ENCODE measurements at places on chromosomes 12 and 14.

DNA sequence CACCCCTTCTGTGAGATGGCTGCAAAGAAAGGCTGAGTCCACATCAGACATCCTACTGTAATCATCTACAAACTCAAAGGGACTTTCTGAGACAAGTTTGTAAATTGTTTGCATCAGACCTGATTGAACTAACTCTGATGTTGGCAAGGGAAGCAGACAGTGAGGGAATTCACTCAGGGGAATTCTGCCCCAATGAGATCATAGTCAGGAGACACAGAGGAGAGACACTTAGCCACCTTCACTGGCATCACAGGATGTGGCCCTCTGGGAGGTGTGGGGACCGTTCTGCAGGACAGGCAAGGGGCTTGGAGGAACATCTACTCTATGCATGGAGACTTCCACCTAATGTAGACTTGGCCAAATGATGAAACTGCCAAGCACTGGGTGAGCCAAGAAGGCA is 70.7 kb upstream of the DDX11 start:
- no peak for DNase-seq

GRCh38 chr14:60184146-60184904 is 19.1 kb upstream of the DHRS7 start:
- DNase-seq = no peak

DNA sequence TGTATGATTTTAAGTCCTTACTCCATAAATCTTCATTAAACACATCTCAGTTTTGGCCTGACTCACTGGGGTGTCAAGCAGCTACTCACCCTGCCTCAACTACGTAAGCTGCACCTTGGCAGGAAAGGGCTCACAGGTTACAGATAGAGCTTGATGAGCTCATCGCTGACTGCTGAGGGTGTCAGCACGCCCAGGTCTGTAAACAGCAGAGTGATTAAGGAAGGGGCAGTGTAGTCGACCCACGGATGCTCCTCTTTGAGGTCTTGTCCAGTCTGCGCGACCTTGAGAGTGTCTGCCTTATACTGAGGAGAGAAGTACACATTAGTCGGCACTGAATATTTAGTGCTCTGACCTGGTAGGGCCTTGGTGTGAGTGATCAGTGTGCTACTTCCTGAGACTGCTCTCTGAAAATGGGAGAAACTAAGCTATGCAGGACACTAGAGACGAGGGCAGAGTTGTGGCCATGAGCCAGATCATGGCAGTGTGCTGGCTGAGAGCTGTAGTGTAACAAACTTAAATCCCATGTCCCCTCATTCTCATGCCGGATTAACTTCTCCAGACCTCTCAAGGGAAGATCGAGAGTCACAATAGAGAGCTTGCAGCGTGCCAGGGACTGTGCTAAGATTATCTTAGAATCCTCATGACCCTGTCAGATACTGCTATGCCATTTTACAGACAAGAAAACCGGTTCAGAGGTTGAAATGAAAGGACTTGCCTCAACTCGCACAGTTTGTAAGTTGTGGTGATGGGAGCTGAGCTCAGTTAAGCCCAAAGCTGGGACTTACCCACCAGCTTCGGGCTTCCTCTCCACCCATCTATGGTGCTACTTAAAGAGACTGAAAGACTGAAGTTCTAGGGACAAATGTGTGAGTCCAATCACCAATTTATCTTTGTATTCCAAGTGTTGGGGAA is 11.6 kb downstream of the EIF2B1 start:
- no peak for DNase-seq

GRCh38 chr12:102811110-102811737 is 105.8 kb downstream of the PAH start:
- no peak for DNase-seq

DNA sequence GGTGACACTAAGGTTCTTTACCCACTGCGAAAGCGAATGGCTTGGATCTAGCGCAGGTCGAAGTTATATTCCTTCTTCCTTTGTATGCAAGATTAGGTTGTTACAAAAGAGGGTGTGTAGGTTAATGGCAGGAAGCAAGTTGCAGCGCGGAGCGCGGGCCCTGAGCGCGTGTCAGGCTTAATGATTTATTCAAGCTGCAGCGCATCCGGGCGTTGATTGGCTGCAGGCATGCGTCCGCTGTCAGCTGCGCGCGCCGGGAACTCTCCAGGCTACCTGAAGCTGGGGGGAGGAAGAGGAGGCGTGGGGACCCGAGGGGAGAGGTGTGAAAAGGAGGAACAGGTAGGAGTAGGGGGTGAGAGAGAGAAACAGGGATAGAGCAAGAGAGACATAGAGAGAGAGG is 7.4 kb downstream of the ASCL1 start:
- DNase-seq = no peak

GRCh38 chr14:27026097-27026496 is 428.3 kb upstream of the NOVA1 start:
- DNase-seq = no peak

DNA sequence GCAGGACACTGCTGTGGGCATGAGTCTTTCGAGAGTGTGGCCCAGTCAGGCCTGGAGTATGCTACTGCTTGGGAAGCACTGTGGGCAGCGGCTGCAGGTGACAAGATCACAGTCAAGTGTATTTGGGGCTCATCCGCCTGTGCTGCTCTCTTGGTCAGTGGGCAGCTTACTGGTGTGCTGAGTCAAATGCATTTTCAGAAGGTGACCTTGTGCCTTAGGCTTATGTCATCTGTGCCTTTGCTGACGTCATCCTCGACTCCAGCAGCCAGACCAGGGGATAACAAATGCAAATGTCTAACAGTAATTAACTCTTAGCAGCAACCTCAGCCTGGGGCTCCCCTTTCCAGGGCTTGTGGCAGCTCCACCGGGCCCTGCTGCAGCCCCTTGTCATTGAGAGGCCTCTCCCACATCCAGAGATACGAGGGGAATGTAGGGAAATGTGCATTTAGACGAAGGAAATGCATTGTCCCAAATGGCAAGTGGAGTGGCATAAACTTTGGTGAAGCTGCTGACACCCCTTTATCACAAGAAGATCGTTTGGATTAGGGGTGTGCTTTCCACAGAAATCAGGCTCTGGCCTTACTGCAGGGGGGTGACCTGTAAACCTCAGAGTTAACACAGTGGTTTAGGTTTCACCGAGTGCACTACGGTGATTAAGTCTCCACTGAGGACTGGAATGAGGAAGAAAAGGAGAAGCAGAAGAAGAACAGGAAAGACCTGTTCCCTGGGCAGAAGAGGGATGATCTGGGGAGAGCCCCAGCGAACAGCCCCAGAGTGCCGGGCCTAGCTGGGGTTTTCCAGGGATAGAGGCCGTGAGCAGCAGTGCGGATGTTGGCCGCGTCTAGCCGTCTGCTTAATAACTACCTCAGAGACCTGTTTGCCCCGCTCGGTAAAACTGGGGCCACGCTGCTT is 39.7 kb downstream of the PSMA6 start:
- DNase-seq = no peak

DNA sequence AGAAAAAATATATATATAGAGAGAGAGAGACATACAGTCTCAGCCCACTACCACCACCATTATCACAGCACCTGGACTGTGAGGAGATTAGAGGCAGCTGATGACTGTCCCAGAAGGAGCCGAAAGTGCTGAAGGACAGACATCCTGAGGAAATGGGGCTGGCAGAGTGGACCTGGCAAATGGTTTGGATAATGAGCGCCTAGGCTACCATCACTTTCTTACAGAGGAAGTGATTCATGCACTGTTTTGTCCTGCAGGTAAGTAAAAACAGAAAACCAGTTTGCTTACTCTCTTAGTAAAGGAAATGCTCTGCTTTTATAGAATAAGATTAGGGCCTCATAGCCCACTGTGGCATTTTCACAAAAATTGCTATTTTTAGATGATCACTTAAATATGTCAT is 28.6 kb upstream of the DNM1L start:
- no peak for DNase-seq

- no peak for DNase-seq
These were observed 1201.5 kb downstream of the BCL11B start for GRCh38 chr14:98070536-98070935.

DNA sequence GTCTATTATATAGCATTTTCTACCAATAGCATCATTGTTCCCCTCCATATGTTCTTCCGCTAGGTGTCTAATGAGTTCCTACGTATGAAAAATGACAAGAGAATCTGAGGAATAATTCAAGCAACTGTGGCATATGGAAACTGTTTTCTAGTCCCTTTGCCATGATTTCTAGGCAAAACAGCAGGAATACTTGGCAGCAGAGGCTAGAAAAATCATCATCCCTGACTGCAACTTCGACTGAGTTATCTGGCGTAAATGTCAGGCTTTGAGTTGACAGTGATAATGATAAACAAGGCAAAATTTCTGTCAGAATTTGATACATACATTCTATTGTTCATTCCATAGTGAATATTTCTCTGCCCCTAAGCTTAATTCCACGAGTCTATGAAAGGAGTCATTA is 572.8 kb upstream of the USP15 start:
- no peak for DNase-seq

DNA sequence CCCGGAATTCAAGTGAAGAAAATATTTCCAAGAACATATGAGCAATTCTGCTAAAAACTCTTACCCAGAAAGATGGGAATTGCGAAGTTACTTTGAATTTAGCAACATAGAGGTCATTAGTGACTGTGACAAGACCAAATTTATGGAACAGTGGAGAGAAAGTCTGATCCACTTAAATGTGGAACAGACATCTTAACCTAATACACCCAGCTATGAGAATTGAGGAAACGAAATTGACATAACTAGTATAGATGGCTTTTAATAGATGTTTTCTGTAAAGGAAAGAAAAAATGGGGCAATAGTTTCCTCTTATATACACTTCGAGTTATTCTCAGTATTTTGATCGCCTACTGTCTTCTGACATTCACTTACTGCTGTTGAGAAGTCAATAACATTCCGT is 4.6 kb downstream of the OVCH1 start:
- no peak for DNase-seq

- DNase-seq = no peak
These were observed 41.9 kb downstream of the P2RX4 start for GRCh38 chr12:121251838-121252237.

DNA sequence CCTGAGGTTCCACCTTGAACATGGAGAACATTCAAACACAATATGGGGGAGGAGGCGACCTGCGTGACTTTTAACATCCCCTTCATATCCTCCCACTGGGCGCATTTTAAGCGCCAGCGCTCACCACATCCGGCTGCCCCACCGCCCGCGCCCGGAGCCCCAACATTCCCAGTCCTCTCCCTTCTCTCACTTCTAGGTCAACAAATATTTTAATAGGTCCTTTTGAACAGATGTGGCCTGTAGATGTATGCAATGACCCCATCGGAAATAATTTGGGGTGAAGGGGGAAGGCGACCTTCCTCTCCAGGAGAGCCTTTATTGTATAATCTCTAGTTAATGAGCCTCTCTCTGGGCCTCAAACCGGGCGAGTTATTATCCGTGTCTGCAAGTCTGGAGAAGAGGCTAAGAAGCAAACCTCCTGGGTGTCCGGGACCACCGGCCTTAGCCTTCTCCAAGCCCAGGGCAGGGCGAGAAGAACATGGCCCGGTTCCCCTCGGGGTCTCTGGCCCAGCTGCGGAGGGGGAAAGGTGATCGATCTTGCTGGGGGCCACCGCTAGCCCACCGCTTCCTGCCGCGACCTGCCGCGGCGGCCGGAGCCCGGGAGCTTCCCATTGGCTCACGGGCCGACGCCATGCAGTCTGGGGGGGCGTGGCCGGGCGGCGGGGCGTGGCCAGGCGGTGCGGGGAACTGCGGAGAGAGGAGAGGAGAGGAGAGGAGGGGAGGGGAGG is 83.2 kb upstream of the HMGA2 start:
- DNase-seq = peak; percentile 66

DNA sequence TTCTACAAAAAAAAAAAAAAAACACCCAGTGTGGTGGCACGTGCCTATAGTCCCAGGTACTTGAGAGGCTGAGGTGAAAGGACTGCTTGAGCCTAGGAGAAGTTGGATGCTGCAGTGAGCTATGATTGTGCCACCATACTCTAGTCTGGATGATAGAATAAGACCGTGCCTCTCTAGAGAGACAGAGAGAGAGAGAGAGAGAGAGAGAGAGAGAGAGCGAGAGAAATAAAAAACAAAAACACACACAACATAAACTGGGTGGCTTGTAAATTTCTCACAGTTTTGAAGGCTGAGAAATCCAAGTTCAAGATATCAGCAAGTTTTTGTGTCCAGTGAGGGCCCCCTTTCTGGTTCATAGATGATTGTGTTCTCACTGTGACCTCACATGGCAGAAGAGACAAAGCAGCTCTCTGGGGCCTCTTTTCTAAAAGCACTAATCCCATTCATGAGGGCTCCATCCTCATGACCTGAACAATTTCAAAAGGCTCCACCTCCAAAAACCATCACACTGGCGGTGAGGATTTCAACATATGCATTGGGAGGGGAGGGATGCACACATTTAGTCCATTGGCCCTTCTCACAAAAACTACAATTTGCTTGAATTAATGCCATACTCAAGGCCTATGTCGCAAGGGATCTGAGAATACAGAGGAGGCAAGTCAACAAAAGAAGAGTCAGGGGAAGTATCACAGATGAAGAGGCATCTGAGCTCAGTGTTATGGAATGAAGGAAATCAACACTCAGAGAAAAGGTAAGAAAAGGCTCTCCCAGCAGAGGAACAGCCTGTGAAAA is 94.9 kb downstream of the PPM1H start:
- no peak for DNase-seq

DNA sequence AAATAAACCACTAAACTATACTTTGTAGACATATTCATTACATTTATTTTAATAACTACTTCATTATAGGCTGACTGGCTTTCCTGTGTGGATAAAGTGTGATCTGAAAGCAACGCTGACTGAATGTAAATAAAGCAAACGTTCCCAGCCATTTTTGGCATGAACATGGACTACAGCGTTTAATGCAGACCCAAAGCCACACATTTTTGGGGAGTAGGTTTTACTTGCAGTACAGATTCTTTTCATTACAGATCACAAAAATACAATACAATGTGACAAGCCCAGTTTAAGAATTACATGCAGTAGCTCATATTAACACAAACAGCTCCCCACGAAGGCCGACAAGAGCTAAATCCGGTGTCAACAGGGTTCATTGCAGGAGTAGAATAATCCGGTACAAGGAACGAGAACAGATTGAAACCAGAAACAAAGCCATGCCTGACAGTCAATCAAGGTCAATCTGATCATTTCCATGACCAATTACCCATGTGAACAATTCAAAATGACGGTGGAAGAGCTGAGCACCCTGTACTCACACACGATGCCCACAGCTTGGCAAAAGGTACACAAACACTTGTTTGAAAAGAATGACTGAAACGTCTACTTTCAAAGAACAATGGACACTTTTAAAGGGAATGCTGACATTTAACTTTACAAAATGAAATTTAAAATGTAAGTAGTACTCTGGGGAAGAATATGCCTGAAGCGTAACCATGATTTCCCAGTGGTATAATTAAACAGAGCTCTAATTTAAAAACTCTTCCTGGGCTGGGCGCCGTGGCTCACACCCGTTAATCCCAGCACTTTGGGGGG is 5.3 kb downstream of the BAG5 start:
- DNase-seq = no peak

DNA sequence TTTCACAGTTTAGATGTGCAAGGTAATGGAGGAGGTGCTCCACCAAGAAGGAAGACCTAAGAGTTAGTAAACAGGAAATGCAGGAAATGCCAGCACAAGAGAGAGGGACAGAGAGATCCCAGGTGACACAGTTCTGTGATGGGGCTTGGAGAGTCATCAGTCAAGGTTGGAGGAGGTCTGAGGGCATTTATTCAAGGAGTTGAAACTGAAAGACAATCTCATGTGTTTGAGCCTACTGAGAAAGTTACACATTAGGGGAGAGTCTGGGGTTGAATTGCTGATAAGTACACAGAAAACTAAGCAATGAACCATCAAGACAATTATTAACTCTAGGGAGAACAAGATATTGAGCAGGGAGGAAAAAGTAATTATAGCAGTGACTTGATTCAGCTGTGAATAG is 138.5 kb downstream of the ANO6 start:
- no peak for DNase-seq
